ENCODE measurements at places on chromosomes 3 and 15. TPM values are rescaled to one million over a fixed set of nuclear protein-coding genes. Genes with fewer than 3 reads are reported as not detected.

Gene ZCWPW2
- not detected for total RNA-seq

Gene INKA1
- 2.6 TPM for total RNA-seq

Gene MESP1
- total RNA-seq = 4.3 TPM

Gene SEMA3G
- total RNA-seq = 3.9 TPM

Gene ZNF502
- total RNA-seq = 2.3 TPM

Gene MKRN2OS
- not detected for total RNA-seq

Gene ECE2
- total RNA-seq = 18.8 TPM

Gene RARB
- 3.0 TPM for total RNA-seq
